NCI-H1092 treated with DMSO at 0.1 percent for 48 hours (cell line): ENCODE measurements at places on chromosomes 1 and 21.

DNA sequence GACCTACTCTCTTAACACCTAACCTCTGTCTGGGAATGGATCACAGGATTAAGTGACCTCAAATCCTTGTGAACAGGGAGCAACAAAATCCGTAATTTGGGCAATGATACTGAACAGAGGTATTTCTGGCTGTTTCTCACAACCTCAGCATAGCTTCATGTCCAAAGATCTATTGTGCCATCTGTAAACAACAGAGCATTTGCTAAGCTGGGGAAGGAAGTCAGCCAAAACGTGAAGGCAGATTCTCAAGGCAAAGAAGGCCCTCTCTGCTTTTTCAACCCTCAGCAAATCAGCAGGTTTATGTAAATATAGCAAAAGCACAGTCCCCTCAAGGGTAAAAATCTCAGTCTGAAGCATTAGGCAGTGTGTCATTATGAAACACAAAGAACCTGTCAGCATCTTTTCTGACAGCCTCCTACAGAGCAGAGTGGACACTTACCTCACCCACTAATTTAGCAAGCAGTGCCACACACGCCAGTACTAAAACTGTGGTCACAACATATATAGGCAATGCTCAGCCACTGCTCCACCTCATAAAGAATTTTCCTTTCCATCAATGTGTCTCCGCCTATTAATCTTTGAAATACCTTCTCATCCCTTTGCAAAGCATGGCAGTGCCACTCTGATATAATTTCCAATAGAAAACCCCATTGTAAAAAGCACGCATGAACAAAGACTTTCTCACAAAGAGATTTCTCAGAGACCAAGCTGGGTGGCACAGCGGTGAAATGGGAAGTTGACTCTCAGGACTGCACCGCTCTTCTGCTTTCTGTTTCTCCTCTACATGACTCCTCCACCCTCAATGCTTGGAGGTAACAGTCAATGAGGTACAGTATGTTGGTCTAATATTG, 188.0 kb downstream of the RERE start:
- DNase-seq, result peak; percentile 17

DNA sequence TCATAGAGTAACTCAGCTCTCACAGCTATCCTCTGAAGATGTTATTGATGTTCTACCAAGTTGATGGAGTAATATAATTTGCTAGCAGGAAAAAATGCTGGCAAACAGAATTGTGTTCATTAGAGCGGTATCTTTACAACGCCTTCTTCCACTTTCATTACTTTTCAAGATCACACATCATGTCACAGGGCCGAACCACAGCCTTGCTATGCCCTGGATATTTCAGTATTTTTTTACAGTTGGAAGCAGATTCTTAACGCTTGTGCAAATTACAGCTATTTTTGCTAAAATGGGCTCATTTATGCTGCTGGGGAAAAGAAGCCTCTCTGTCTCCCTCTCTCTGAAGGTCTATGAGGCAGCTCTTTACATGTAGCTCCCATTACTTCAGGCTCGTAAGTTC, 632.2 kb downstream of the KIF26B start:
- no peak for DNase-seq

GRCh38 chr1:9696793-9697192, 45.3 kb downstream of the PIK3CD start:
- no peak for DNase-seq

GRCh38 chr1:239268941-239269340, 117.4 kb upstream of the CHRM3 start:
- DNase-seq, result no peak

- no peak for DNase-seq
Observed at GRCh38 chr1:1345860-1346500, 3.2 kb downstream of the DVL1 start.

- peak; percentile 45 for DNase-seq
Observed at GRCh38 chr1:103525114-103525606, 339 bp upstream of the RNPC3 start.

- no peak for DNase-seq
Observed at GRCh38 chr1:41812453-41812852, 106.3 kb downstream of the HIVEP3 start.

GRCh38 chr1:183934314-183934713, 103.2 kb downstream of the COLGALT2 start:
- no peak for DNase-seq

- DNase-seq, result peak; percentile 35
Observed at GRCh38 chr1:116448785-116449385, 75.8 kb downstream of the ATP1A1 start.

- peak; percentile 23 for DNase-seq
Observed at GRCh38 chr1:18849261-18849711, 10.2 kb downstream of the TAS1R2 start.

GRCh38 chr1:239308701-239309333, 77.6 kb upstream of the CHRM3 start:
- peak; percentile 8 for DNase-seq

- DNase-seq, result no peak
Observed at GRCh38 chr1:100065969-100066227, 66.8 kb downstream of the SASS6 start.

DNA sequence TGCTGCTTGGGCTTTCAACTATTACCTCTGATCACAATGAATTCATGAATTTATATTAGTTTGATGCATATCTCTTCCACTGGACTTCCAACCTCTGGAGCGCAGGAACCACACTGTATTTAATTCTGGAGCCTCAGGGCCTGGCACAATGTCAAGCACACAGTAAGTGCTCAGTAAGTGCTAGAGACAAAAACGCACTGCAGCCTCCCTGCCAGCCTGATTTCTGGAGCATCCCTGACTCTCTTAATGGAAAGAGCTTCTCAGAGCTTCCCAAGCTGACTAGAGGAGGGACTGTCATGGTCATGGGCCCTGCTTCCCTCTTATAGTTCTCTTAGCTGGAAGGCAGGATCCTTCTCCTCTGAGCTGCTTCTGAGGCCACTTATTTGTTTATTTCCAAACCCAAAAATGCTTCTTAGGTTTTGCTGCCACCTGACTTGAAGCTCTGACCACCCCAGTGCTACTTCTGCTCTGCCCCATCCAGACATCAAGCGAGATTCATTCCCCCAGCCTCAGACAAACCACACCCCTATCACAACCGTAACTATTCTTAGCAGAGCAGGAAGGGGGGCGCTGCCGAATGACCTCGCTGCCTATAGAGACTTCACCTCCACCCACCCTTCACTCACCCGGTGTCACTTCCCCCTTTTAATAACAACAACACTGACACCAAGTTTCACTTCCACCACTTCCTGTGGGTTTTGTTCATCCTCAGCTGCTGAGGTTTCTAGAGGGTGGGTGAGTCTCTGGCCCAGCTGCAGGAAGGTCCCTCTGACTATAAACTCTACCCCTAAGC, 33.6 kb downstream of the NUAK2 start:
- no peak for DNase-seq
